DND-41 (cell line): ENCODE measurements at places on chromosomes 7 and 10.

DNA sequence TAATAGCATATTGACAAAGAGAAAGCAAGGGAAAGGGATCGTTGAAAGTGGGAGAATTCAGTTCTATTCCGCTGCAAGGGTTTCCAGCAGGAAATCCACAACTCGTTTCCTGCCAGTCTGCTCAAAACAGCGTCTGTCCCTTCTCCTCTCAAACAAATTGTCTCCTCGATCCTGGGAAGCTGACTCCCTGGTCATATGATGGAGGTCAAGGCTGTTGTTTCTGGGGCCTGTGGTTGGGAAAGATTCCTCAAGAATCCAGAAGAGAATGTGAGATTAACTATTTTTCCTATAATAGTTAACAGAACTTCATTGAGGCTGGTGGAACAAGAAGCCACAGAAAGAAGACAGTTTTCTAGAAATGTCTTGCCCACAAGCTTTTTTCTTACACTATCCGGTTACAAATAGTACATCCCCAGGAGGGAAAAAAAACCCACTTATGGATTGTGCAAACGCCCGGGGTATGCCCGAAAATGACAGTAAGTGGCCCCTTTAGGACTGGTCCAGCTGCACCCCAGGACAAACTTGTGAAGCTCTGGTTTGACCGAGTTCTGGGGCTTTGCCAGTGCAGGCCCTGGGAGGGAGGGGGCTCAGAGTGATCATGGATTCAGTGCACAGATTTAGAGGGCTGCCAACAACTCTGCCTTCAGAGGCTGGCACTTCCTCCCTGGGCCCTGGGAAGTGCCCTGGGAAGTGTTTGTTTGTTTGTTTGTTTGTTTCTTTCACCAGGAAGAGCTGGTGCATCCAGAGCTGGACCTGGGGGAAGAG lies 49.4 kb upstream of the CTBP2 start:
- no peak for DNase-seq

GRCh38 chr7:17580856-17581255 lies 282.4 kb downstream of the AHR start:
- DNase-seq = no peak

- DNase-seq = no peak
These were observed 121.2 kb downstream of the MTERF1 start for GRCh38 chr7:91759205-91759863.

- no peak for DNase-seq
These were observed 106.3 kb downstream of the CTTNBP2 start for GRCh38 chr7:117766913-117767312.

- DNase-seq = no peak
These were observed 91.4 kb downstream of the CLEC2L start for GRCh38 chr7:139614886-139615285.

- no peak for DNase-seq
These were observed 105.0 kb downstream of the TES start for GRCh38 chr7:116315293-116315692.

GRCh38 chr10:116766837-116767634 lies 24.7 kb upstream of the HSPA12A start:
- DNase-seq = no peak

DNA sequence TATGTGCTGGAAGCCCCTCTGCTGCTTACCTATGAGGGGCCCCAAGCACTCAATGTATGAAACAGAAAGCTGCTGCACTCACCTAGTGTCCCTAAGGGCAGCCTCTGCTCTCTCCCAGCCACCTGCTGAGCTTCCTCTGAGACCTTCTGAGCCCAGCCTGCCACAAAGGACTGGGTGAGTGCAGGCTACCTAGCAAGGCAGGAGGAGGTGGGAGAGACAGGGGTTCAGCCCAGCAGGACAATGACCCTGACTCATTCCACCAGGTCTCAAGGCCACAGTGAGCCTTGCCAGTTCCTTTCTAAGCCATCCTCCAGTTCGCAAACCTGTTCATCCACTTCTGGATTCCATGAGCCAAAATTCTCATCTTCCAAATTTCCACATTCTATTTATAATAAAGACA lies 16.3 kb downstream of the VOPP1 start:
- DNase-seq = no peak

DNA sequence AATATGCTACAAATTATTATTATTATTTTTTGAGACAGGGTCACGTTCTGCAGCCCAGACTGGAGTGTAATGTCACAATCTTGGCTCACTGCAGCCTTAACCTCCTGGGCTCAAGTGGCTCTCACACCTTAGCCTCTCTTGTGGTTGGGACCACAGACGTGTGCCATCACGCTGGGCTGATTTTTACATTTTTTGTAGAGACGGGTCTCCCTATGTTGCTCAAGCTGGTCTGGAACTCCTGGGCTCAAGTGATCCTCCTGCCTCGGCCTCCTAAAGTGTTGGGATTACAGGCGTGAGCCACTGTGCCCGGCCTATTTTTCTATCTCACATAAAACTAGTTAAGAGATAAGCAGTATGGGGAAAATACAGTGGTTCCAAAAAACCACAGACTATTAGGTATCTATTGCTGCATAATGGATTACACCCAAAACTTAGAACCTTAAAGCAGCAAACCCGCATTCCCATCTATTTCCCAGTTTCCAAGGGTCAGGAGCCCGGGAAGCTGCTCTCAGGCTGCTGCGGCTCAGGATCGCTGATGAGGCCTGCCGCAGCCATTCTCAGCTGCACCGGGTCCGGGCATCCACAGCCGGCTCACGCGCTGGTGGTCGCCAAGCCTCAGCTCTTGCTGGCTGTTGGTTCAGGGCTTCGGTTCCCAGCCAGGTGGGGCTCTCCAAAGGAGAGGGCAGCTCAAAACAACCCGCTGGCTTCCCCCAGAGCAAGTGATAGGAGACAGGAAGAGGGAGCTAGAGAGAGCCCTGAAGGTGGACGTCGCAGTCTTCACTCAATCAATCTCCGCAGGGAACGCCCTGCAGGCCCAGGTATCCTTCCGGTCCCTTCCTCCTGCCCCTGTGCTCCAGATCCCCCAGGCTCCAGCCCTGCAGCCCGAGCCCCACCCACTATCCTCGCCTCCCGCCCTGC lies 128.2 kb downstream of the UBE2H start:
- no peak for DNase-seq

DNA sequence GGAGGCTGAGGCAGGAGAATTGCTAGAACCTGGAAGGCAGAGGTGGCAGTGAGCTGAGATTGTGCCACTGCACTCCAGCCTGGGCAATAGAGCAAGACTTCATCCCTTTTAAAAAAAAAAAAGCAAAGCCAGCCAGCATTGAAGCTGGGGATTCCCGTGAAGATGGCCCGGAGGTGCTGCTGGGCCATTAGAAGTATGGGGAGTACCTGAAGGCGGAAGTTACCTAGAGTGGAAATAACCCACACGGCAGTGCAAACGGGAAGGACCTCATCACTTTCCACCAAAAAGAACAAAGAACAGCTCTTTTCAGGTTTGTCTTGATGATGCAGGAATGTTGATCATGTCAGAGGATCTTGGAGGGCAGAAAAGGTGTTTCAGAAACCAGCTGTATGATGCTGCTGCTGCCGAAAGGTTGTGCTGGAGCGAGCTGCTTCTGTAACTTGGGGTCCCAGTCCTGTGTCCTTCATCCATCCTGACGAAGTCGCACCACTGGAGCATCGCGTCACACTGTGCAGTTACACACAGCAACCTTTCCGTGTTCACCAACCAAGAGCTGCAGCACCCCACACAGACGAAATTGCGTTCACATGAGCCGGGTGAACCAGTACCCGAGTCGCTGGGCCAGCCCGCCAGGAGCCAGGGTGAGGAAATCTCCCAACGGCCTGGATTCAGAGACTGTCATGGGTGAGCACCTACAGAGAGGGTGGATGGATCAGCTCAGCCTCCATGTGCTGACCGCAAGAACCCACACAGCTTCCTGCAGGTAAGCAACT lies 8.2 kb downstream of the ZFAND2A start:
- DNase-seq = no peak

DNA sequence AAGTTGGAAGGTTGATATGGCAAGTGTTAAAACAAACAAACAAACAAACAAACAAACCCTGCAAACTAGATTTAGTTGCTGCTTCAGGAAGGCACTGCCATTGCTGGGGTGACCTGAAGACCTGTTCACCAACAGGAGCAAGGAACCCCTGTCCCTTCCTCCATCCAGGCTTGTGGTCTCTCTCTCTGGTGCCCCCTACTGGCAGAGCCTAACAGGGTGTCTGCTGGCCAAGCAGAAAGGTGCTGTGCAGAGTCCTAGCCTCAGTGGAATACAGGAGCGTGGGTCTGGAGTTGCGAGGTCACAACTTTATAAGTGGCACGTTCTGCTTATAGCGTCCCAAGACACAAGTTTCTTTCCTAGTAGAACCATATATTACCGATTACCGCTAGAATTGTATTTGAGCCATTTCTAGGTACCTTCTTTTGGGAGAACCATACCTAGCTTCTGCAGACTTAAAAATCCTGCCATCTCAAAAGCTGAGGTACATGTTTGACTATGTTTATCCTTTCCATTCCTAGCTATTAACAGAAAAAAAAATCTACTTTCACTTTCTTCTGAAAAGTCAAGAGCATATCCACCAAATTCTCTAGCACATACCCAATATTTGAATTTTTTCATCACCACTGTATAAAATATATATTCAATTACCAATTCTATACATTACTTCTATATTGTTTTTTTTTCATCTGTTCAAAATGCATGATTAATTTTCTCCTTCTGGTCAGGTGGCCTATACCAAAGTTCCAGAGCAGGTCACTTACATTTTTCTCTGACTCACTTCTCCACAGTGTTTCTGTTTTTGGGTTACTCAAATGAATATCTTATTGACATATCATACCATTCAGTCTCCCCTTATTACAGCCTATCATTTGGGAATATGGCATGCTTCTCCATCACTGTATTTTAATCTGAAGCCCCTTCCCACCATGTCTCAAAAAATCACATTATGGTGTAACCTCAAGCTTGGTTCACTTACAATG lies 29.1 kb upstream of the CALD1 start:
- DNase-seq = peak; percentile 59

DNA sequence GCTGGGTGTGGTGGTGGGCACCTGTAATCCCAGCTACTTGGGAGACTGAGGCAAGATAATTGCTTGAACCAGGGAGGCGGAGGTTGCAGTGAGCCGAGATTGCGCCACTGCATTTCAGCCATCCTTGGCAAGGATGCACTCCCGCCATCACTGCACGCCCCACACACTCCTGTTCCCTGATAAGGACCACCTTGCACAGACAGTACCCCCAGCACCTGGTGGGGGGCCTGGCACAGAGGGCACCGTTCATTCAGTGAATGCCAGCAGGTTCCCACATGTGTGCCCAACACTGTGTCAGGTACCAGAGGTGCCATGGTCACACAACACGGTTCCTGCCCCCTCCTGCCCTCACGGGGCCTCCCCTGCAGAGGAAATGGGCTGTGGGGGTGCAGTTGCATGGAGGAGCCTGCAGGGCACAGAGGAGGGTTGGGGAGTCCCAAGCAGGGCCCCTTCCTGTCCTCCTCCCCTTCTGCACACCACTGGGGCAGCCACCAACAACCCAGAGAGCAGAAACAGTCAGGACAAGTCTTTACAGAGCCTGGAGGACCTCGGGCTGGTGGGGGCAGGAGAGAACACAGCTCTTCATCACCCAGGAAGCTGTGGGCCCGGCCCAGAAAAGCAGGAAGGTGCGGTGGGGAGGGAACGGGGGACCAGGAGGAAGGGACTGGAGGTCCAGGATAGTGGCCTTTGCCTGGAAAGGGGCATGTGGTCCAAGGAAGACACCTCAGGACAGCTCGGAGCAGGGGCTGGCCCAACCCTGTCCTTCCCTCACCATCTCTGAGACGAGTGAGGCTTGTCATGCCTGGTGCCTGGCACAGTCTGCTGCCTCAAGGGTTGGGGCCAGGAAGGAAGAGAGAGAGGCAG lies 7.1 kb downstream of the CRYGN start:
- peak; percentile 67 for DNase-seq

GRCh38 chr10:125742465-125742864 lies 23.0 kb downstream of the EDRF1 start:
- DNase-seq = no peak

DNA sequence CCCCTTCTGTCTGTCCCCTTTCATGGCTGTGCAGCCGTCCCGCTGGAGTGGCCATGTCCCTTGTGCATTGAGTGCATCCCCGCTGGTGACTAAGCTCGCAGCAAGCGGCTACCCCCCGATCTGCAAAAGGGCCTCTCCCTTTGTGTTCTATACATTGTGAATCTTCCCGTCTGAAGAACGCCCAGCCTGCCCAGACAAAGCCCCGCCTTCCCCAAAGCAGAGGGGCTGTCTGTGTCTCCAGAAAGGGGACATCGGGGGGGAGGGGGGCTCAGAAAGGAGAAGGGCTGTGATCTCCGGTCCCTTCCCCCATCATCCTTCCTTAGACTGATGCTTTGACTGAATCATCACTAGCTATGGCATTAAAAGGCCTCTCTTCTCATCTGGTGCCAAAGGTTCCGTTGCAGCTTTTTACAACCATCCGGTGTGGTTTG lies 11.9 kb downstream of the NPTX2 start:
- peak; percentile 74 for DNase-seq

DNA sequence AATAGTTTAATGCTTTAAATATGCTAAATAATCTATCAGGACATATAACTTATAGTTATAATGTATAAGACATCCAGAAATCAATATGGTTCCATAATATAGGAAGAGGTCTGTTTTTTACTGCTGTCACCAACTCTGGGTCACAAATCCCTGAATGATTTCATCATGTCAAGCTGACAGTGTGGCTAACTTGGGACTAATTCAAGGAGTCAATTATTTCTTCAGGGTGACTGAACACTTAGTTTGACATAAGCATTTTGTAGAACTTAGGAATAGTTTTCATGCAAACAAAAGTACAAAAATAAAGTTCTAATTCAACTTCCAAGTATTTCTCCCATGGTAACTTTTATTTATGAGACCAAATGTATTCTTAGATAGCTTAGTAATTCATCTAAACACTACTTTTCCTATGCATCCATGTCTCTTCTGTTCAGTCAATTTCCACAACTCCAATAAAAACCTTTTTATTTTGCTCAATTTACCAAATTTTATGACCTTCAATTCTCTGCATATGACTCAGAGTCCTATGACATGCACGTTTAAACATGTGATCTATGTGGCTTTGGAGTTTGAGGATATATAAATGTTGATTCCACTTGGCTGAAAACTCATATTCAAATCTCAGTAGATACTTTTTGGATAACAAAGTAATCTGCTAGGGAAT lies 40.3 kb upstream of the GNAT3 start:
- DNase-seq = no peak

DNA sequence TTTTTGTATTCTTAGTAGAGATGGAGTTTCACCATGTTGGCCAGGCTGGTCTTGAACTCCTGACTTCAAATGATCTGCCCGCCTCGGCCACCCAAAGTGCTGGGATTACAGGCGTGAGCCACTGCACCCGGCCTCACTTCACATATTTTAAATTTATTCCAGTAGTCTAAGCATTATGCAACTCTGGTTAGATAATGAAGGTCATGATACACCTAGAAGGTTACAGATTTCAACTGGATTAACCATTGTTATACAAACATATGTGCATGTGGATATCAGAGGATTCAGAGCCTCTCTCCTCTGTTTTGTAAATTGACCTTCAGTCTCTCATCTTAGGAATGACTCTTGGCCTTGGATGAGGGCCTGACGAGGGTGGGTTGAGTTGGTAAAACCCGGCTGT lies 146.3 kb downstream of the DPP6 start:
- no peak for DNase-seq

DNA sequence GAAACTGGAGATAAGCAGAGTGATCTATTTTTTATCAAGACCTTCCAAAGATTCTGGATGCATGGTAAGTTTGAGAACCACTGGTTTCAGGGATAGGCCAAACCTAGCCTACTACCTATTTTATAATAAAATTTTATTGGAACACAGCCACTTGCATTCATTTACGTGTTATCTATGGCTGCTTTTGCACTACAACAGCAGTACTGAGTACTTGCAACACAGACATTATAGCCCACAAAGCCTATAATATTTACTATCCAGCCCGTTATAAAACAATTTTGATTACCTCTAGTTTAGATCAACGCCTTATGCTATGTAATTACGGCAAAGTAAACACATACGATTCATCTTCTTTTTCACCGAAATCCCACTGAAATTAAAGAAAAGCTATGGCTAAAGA lies 18.4 kb downstream of the STEAP1 start:
- DNase-seq = no peak
